ENCODE measurements at places on chromosomes 1 and 21. TPM values are rescaled to one million over a fixed set of nuclear protein-coding genes. Genes with fewer than 3 reads are reported as not detected.

Gene MDM4
- total RNA-seq = 29.5 TPM

Gene PGLYRP3
- not detected for total RNA-seq

Gene LCE3E
- not detected for total RNA-seq

Gene ARTN
- not detected for total RNA-seq

Gene SPRR2F
- not detected for total RNA-seq

Gene CROCC
- total RNA-seq = 20.3 TPM

Gene NTRK1
- not detected for total RNA-seq

Gene NR1I3
- total RNA-seq = not detected

Gene GPR52
- total RNA-seq = 0.66 TPM

Gene GNG4
- under 0.01 TPM for total RNA-seq

Gene LCE2A
- total RNA-seq = 0.33 TPM

Gene SPRR3
- not detected for total RNA-seq

Gene ANKRD65
- 2.0 TPM for total RNA-seq

Gene S100A2
- 3.6 TPM for total RNA-seq

Gene PCSK9
- 1.0 TPM for total RNA-seq

Gene FAM163A
- total RNA-seq = not detected

Gene COL8A2
- 18.5 TPM for total RNA-seq

Gene RHCE
- 0.26 TPM for total RNA-seq

Gene RIIAD1
- not detected for total RNA-seq

Gene CXADR
- 9.9 TPM for total RNA-seq

Gene VCAM1
- 14.9 TPM for total RNA-seq

Gene SLC37A1
- 6.4 TPM for total RNA-seq

Gene ADGRL4
- total RNA-seq = 5.0 TPM

Gene MFSD2A
- 1.2 TPM for total RNA-seq

Gene ILDR2
- under 0.01 TPM for total RNA-seq

Gene TNFSF18
- total RNA-seq = 0.33 TPM

Gene RNF2
- 19.7 TPM for total RNA-seq

Gene GPR3
- 0.26 TPM for total RNA-seq

Gene OR6K3
- total RNA-seq = not detected

Gene TBX15
- 0.99 TPM for total RNA-seq

Gene POFUT2
- total RNA-seq = 34.2 TPM

Gene ARHGEF19
- total RNA-seq = 3.3 TPM

Gene BRDT
- not detected for total RNA-seq

Gene IARS2
- 99.1 TPM for total RNA-seq

Gene CYP4A22
- total RNA-seq = not detected

Gene POTED
- not detected for total RNA-seq

Gene PTGFRN
- 1.2 TPM for total RNA-seq

Gene KRTAP12-3
- not detected for total RNA-seq

Gene TMEM81
- total RNA-seq = 1.8 TPM

Gene STMN1
- 46.2 TPM for total RNA-seq

Gene SLAMF7
- total RNA-seq = not detected

Gene FMN2
- 1.5 TPM for total RNA-seq

Gene CD1B
- not detected for total RNA-seq

Gene GJA5
- total RNA-seq = not detected

Gene RASAL2
- total RNA-seq = 6.4 TPM

Gene MTARC2
- 9.0 TPM for total RNA-seq

Gene TRIM67
- total RNA-seq = 0.17 TPM

Gene ATG4C
- total RNA-seq = 10.3 TPM

Measured in fibroblast of lung (primary cell).